Fibroblast of skin of scalp (primary cell): ENCODE measurements at places on chromosomes 4 and X.

GRCh38 chr4:38516190-38516589 lies 147.8 kb upstream of the KLF3 start:
- no peak for DNase-seq

DNA sequence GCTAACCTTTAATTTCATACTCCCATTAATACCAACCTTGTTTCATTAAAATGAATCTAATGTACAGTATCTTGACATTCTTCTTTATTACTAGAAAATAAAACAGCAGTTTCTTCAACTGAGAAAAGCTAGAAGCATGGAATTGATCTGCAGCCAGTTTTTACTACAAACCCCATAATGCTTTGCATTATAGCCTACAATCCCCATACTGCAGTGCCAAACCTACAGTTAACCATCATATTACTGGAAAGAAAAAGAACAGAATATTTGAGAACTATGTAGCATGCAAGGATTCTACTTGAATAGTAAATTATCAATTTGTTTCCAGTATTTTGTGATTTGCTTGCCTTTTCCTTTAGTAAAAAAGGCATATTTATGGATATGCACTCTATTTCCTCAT lies 3.2 kb upstream of the IL1RAPL1 start:
- DNase-seq = no peak

DNA sequence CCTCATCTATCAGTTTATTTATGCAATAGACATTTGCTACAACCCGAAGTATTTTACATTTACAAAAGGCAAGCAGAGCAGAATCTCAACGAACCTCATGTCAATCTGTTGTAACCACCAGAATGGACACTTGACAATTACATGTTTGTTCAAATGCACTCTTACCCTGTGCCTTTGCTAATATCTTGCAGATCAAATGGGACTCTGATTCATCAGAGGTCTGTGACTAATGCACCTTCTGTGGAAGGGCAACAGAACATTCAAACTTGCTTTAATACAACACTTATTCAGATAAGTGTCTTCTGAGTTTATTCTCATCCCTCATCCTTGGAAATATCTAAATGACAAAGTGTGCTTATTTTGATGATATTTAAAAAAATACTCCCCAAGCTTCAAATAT lies 644.7 kb upstream of the PCDH10 start:
- DNase-seq = no peak

DNA sequence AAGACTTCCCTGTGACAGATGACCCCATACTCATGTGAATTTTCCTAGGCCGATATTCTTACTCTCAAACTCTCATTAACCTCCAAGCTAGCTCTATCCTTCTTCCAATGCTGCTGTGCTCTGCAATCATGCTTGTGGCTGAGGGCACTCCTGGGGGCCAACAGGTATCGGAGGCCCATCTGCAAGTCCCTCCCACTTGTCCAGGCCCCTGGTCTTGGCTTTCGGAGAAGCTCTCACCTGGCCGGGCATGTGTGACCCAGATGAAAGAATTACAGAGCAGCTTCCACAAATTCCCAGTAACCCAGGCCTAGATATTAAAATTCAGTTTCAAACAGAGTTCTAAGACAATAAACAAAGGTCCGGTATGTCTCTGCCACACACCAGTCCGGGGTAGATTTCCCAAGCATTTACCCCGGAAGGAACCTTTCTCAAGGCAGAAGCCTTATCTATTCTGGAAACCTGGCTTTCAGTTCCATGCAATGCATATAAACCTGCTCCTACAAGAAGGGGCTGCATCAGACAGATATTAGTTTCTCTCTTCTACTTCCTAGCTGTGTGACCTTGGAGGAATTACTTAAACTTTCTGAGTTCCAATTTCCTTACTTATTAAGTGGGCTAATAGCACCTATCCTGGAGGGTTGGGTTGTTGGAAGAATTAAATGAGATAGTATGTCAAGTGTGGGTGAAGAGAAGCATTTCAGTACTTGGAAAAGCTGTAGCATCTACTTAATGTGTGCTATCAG lies 270.8 kb downstream of the PTTG2 start:
- no peak for DNase-seq

- DNase-seq = no peak
Observed at GRCh38 chrX:2933125-2933900, 4.2 kb upstream of the ARSD start.

DNA sequence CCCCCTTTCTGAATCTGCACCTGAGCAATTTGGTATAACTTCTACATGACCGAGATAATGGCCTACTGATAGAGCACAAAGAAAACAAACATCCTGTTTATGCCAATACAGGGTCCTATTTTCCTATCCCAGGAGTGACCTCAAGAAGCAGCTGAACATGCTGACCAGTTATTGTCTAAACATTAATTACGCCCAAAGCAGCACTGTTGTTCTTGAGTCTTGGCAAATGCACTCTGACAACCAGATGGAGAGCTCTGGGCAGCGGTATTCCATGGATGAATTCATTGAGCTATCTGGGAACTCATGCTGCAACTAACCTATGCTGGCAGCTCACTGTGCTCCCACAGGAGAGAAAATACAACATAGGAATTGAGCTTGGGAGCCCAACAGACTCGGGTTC lies 52.6 kb downstream of the PCYT1B start:
- no peak for DNase-seq

GRCh38 chrX:28876901-28877300 lies 289.7 kb downstream of the IL1RAPL1 start:
- no peak for DNase-seq

DNA sequence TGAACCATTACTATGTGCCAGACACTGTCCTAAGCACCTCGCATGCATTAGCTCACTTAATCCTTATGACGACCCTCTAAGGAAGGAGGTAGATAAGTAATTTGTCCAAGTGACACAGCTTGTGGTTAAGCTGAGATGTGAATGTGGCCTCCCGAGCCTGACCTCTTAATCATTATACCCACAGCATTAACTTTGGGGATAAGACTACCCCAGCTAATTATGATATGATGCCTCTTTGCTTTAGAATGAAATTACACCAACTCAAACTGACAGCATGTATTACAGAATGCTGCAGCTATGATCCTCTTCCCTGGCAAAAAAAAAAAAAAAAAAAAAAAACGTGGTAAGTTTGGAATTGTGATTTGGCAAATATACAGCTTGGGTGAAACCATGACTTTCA lies 53.5 kb downstream of the APBB2 start:
- DNase-seq = peak; percentile 45

DNA sequence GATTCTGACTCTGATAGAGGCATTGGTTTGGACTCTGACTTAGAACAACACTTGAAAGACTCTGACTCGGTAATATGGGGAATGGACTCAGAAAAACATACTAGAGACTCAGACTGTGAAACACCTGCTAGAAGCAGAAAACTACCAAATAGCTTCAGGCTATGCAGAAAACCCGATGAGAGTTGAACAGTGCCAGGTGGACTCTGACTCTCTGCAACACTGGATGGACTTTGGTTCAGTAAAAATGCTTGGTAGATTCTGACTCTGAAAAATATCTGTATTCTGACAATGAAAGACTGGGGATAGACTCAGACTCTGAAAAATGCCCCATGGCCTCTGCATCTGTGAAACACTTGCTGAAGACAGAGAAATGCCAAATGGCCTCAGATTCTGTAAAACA lies 215.1 kb upstream of the HDX start:
- DNase-seq = no peak

- no peak for DNase-seq
Observed at GRCh38 chr4:87193958-87194675, 26.3 kb downstream of the KLHL8 start.

DNA sequence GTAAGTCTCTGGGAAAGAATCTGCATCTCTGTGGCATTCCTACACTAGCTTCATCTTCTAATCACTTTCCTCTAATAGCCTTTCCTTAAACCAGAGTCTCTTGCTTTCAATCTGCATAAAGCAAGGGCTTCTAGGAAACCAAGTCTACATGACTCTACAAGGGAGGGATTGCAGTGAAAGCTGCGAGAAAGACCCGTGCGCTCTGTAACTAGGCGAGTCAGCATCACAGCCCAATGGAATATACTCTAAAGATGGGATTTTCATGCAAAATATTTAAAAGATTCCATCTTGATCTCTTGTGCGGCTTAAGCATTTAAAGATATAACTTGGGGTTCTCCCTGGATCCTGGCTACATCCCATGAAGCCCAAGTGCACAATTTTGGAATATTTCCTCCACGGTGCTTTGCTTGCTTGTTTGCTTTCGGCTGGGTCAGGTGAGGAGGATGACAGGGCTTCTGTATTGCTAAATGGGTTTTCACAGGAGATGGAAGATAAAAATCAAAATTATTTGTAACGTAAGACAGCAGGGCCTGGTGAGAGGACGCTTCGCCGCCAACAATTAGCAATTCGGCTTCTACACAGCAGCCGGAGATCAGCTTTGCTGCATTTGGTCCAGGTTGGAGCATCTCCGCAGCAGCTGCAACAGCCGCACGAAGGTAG lies 687 bp upstream of the GRIA2 start:
- DNase-seq = no peak

- DNase-seq = peak; percentile 93
Observed at GRCh38 chr4:168812806-168813205, 197.2 kb downstream of the CBR4 start.

DNA sequence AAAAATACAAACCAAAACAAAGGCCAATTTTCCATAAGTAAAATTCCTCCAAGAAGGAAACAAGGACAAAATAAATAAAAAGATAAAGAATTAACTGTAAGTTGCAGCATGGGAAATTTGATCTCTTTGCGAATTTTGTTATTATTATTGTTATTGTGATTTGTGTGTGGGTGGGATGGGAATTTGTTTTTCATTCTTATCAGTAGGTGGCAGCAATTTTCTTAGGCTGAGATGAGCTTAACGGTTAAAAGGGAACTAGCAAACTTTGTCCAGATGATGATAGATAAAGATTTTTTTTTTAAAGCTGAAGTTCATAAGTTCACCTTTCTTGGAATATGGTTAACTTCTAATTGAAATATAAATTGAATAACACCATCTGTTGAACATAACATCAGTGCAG lies 83.2 kb upstream of the IL1RAPL2 start:
- no peak for DNase-seq

GRCh38 chr4:52555356-52555716 lies 103.8 kb downstream of the USP46 start:
- DNase-seq = no peak

- DNase-seq = no peak
Observed at GRCh38 chr4:4752576-4753401, 106.7 kb upstream of the MSX1 start.

- no peak for DNase-seq
Observed at GRCh38 chr4:52529983-52530382, 129.1 kb downstream of the USP46 start.

GRCh38 chr4:76781698-76782595 lies 116.0 kb downstream of the SOWAHB start:
- DNase-seq = peak; percentile 98

DNA sequence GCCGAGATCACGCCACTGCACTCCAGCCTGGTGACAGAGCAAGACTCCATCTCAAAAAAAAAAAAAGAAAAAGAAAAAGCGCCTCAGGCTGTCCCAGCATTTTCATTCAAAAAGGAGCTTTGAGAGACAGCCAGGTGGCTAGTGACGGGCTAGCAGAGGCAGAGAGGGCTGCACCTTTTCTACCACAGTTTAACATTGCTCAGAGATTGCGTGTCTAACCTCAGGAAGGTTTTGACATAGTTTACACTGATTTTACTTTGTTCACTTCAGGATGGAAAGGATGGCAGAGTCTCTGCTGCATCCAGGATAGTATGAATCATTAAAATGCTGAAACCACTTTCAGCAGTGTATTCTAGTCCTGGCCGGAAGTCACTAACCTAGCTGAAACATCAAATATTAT lies 28.1 kb downstream of the ZFP42 start:
- no peak for DNase-seq

GRCh38 chr4:148445071-148445859 lies 3.1 kb upstream of the NR3C2 start:
- no peak for DNase-seq
